ENCODE measurements at places on chromosomes 5 and 9. TPM values are rescaled to one million over a fixed set of nuclear protein-coding genes. Genes with fewer than 3 reads are reported as not detected.

LCN1 gene
- total RNA-seq: not detected

SLC1A1 gene
- 12.4 TPM for total RNA-seq

HRCT1 gene
- total RNA-seq: 2.0 TPM

IFNA21 gene
- total RNA-seq: not detected

DOCK2 gene
- 1.1 TPM for total RNA-seq

DNM1 gene
- not detected for total RNA-seq

IFNK gene
- total RNA-seq: not detected

CBY3 gene
- not detected for total RNA-seq

SLC9A3 gene
- 4.2 TPM for total RNA-seq

SLC36A3 gene
- not detected for total RNA-seq

PDE6A gene
- total RNA-seq: 0.05 TPM

ZNF658 gene
- 2.2 TPM for total RNA-seq

AGXT2 gene
- total RNA-seq: not detected

NRG2 gene
- 1.1 TPM for total RNA-seq

NIPBL gene
- 11.1 TPM for total RNA-seq

DRD1 gene
- not detected for total RNA-seq

BARHL1 gene
- total RNA-seq: not detected

C9orf153 gene
- not detected for total RNA-seq

OSMR gene
- total RNA-seq: 7.3 TPM

LCNL1 gene
- not detected for total RNA-seq

KLF9 gene
- 16.1 TPM for total RNA-seq

All from mammary microvascular endothelial cell (primary cell).